ENCODE measurements at places on chromosomes 11 and 22.

GRCh38 chr22:27776650-27776958, 25.0 kb downstream of the MN1 start:
- no peak for DNase-seq

DNA sequence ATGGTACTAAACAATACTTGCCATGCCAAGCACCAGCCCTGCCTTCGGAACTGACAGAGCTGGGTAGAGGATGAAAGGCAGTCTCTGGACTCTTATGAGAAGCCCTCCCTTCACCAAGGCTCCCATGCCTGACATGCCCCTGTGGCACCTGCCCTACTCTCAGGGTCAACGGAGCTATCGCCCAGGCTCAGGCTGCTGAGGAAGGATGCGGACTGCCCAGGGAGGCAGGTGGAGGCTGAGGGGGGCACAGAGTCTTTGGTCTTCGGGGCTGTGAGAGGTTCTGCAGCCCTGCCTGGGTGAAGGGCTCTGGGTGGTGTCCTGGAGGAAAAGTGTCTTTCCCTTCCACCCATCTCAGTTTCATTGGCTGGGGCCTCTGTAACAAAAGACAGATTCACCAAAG, 290.8 kb upstream of the B3GAT1 start:
- DNase-seq: no peak

DNA sequence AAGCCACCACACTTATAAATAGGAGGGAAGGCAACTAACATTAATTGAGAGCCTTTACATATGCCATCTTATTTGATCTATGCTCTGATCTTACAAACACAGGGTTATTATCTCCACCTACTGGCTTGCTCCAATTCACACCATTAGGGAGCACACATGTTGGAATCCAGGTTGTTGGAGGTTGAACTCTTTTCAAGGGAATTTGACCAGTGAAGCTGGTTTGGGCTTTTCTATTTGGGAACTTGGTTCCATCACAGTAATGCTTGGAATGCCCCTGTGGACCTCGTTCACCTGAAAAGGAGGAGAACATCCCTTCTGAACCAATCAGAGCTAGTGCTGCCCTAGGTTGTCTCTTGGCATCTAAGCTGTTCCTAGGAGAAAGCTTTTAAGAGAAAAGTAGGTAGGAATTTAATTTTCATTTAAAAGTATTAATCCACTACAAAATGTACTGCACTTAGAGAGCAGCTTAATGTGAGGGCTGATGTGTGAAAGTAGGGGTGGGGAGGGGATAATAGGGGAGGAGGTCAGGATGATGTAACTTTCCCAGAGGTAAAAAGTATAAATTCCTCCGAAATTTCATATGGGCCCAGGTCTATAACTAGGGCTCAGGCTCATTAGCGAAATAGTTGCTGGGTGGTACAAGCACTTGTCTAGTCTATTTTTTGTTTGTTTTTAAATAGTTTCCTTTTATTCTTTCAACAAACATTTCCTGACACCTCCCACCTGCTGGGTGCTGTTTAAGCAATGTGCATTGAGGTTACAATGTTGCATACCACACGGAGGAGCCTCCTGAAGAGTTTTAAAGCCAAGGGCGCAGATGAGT, 7.6 kb upstream of the MICAL2 start:
- no peak for DNase-seq

GRCh38 chr11:15551901-15552851, 437.5 kb downstream of the INSC start:
- DNase-seq: no peak

DNA sequence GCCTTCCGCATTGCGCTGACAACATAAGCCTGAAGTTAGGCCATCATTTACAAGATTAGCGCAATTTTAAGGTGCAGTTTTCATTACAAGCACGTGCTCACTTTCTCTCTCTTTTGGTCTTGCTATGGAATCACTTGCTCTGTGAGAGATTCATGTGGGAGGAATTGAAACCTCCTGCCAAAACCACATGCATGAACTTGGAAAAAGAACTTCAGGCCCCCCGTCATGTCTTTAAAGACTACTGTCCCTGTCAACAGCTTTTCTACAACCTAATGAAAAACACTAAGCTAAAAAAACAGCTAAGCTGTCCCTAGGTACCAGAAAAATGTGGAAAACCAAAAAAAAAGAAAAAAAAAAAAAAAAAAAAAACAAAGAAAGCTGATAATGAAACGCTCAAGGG, 1707.6 kb upstream of the RAG2 start:
- DNase-seq: no peak

DNA sequence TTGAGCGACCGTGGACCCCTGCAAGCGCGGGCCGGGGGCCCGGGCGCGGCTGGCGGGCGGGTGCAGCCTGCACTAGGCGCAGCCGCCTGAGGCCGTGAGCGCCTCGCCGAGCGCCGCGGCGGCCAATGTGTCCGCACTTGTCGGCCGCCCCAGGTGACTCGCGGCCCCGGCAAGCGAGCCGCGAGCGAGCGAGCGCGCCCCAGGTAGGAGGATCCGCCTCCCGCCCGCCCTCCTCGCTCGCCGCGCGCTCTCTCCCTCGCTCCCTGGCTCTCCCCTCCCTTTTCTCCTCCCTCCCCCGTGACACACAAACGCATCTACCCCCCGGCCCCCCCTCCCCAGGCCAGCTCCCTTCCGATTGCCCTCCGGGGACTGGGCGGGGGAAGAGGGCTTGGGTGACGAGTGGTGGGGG, at the start of gene WNT7B:
TSS of gene WNT7B (minus strand) at position 160 of the 409 bp plus-strand sequence. CDS start 408 bp downstream, outside the sequence.
- DNase-seq: peak; percentile 37

GRCh38 chr11:114265122-114265878, 30.9 kb upstream of the NNMT start:
- no peak for DNase-seq

- DNase-seq: no peak
These were observed 38.7 kb upstream of the FAR1 start for GRCh38 chr11:13629779-13630178.

GRCh38 chr22:29609139-29609538, 5.7 kb downstream of the NF2 start:
- DNase-seq: no peak

DNA sequence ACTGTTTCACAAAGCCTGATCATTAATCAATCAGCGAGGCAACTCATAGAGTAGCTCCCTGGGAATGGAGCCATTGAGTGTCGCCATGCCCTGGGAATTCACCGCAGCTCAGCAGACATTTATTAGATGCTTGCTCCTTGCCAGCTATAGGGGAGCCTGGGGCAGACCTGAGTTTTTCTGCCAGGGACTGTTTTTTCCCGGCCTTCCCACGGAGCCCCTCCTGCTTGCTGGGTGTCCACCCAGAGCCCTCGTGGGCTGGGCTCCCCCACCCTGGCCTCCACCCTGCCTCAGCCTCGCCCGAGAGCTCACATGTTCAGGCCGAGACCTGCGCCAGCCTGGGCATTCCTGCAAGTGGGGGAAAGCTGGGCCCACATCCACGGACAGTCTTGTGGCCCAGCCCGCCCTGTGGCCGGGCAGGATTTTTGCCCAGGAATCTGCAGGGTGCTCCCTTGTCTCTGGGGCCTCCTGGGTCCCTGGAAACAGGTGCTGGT, 64.9 kb downstream of the SMIM38 start:
- no peak for DNase-seq

GRCh38 chr11:118806400-118806799, 15.4 kb upstream of the DDX6 start:
- no peak for DNase-seq

GRCh38 chr11:17397311-17398002, 9.0 kb upstream of the KCNJ11 start:
- DNase-seq: no peak

DNA sequence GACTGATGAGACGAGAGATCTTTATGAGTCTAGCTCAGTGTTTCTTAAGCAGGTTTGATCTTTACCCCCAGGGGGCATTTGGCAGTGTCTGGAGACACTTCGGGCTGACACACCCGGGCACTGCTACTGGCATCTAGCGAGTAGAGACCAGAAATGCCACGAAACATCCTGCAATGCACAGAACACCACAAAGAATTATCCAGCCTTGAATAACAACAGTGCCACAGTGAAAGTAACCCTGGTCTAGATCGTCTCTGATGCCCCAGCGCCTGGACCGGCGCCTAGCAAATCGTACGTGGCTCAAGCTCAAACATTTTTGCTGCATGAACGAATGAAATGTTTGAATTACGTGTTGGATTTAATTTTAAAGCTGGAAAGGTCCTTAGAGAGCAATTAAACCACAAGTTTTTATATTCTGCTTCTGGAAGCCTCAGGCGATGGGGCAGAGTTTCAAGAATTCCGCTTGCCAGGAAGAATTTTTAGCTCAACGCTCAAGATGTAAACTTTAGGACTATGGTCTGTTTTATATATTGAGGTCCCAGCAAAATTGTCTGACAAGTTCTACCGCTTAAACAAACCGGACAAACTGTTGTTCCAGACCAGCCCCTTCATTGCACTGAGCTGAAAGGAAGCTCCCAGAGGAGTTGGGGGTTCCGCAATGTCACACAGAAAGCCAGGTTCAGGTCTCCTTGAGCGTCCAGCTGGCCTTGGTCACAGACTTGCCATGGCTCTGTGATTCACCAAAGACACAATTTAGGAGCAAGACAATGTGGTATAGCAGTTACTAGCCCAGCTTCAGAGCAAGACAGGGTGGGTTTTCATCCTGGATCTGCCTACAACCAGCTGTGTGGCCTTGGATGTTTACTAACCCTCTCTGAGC, 44.2 kb upstream of the SMTN start:
- no peak for DNase-seq

DNA sequence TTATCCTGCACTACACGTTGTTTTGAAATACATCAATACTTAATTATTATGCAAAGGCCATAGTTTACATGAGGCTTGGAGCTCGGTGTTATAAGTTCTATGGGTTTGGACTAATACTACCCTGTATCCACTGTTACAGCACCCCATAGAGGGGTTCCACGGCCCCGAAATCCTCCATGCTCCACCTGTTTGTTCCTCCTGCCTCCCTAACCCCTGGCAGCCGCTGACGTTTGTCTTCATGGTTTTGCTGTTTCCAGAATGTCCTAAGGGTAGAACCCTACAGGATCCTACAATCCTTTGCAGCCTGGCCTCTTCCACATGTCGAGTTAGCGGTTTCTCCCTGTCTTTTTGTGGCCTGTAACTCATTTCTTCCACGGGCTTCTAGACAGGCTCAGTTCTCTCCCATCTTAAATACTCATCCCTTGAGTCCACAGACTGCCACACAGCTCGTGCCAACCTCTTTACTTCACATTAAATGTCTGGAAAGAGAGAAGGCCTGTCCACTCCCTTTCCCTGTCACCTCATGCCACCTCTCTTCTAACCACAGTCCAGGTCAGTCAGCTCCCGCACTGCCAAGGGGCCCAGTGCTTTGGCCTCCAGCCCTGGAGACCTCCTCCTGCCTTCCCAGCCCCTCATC, 42.4 kb upstream of the TH start:
- no peak for DNase-seq

DNA sequence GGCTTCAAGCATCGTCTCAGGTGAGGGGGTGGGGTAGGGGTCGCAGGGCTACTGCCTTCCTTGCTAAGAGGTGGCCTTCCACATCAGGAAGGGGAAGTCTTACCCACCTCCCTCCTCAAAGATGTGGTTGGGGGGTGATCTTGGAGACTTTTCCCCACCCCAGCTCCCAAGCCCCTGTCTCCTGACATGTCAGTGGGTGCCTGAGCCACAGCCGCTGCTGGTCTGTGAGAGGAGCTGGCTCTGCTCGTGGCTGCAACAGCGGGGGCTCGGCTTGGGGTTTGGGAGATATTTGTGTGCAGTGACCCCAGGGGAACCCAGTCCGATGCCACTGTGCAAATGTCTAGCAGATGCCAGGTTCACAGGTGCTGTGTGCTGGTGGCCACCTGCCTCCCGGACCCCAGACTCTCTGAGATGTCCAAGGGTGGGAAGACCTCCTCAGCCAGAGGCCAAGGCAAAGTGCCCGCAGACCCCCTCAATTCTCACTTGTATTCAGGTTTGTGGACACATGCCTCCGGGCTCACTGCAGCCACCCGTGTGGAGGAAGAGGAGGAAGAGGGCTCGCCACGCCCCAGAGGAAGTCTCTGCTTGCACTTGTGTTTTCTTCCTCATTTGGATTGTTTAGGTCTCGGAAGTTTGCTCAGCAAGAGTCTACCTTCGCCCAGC, 1.9 kb downstream of the KCNQ1 start:
- no peak for DNase-seq

GRCh38 chr11:15590132-15590531, 475.4 kb downstream of the INSC start:
- DNase-seq: no peak

- no peak for DNase-seq
These were observed 13.7 kb downstream of the EHD1 start for GRCh38 chr11:64864473-64865285.

GRCh38 chr22:21807544-21808529, 59.6 kb downstream of the MAPK1 start:
- no peak for DNase-seq

DNA sequence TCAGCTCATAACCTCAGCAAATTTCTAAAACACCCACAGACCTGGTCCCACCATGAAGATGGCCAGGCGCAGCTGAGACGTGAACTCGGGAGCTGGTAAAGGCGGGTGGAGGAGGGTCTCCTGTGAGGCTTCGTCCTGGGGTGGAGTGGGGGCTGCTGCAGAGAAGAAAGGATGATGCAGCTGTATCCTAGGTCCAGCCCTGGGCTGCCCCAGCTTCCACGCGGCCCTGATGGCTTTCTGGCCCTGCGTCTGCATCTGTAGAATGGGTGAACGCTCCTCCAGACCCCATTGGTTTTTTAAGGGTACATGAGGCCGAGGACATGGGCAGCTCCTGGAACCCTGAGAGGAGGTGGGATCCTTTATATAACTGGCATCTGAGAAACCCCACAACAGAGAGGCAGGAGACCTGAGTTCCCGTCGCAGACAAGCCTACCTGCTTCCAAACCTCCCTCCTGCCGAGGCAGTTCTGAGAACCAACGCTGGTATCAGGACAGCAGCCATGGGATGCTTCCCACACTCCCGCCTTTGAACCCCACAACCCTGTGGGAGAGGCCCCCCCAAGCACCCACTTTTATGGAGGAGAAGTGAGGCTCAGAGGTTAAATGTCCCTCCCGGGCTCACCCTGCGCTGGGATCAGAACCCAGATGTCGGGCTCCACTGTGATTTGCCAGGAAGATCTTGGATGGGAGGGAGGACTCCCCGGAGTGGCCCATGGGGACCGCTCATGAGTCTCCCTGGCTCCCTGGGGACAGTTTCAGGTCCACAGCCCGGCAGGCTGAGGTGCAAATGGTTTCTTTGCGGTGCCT, 55.2 kb upstream of the FGF3 start:
- no peak for DNase-seq

DNA sequence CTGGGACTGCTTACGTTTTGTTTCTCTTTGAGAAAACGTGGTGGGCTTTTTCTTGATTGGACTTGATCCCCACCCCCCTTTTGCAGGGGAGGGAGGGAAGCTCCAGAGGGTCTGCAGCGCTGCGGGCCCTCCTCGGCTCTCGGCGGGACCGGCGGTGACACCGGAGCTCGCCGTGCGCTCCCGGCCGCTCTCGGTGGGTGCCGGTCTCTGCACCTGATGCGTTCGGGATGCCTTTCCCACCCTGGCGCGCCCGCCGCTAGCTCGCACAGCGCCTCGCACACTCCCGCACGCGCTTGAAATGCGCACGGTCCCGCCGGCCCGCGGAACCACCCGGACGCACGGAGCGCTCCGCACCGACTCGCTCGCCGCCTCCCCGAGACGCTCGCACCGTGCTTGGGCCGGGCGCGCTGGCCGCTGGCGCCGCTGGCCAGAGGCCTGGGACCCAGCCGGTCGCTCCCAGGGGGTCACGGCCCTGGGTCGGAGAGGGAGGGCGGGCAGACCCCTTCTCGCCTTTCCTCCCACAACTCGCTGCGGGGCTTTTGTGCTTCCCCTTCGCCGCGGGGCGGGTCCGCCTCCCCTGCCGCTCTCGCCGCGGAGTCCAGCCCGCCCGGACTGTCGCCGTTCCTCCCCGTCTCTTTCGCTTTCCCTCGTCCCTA, 1.0 kb downstream of the ZBTB16 start:
- no peak for DNase-seq

All from MM.1S (cell line).